ENCODE measurements at places on chromosomes 3 and 15.
A peak's percentile ranks its signal among the peaks of the same experiment; 100 is the strongest.

GRCh38 chr3:55750525-55750924 is 263.4 kb upstream of the WNT5A start:
- no peak for DNase-seq

GRCh38 chr15:68617001-68617400 is 38.2 kb downstream of the CORO2B start:
- DNase-seq: no peak

DNA sequence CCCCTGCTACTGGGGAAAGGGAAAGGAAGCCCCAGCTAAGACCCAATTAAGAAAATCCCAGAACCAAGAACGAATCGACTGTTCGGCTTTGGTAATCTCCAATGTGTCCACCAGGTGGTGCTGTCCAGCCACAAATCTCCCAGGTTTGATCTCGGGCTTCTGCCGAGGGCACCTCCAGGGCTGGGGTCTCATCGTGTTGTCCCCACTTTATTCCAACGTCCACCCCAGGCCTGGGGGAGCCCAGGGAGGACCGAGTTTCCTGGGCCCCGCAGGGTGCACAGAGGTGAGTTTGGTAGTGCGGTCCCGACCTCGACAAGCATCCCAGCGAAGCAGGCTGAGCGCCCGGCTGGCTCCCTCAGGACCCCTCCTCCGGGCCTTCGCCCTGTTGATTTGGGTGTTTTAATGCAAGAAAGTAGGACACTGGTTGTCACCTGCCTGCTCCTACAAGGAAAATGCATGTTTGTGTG is 185.1 kb downstream of the GOLGA6L6 start:
- DNase-seq: peak; percentile 84

DNA sequence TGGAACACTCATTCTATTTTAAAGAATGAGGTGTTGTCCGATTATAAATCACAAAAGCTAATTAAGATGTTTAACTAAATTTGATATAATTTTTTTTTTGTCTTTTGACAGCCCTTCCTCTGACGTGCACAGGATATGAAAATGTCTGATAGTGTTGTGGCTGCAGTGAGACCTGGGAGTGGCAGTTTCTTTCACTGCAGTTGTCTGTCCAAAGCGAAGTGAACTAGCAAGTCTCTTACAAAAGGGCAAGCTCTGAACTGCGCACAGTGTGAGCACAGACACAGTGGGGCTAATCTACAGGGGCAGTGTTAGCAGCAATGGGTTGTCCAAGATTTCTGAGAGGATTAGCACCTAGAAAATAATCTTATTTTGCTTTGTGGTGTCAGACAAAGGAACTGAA is 29.1 kb upstream of the MYRIP start:
- DNase-seq: no peak

- no peak for DNase-seq
Measured at GRCh38 chr15:89805241-89806209, 9.1 kb downstream of the ANPEP start.

GRCh38 chr15:30023798-30024295 is 58.9 kb upstream of the GOLGA8J start:
- no peak for DNase-seq

DNA sequence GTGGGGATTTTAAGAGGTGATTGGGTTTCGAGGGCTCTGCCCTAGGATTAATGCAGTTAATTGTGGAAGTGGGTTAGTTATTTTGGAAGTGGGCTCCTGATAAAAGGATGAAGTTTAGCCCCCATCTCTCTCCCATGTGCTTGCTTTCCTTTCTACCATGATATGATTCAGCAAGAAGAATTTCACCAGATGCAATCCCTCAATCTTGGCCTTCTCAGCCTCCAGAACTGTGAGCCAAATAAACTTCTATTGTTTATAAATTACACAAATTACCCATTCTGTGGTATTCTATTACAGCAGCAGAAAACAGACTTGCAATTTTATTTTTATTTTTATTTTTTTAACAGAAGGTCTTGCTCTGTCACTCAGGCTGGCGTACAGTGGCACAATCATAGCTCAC is 27.3 kb upstream of the UBE2E1 start:
- DNase-seq: no peak

- no peak for DNase-seq
Measured at GRCh38 chr3:106168962-106169750, 300.3 kb upstream of the CBLB start.

DNA sequence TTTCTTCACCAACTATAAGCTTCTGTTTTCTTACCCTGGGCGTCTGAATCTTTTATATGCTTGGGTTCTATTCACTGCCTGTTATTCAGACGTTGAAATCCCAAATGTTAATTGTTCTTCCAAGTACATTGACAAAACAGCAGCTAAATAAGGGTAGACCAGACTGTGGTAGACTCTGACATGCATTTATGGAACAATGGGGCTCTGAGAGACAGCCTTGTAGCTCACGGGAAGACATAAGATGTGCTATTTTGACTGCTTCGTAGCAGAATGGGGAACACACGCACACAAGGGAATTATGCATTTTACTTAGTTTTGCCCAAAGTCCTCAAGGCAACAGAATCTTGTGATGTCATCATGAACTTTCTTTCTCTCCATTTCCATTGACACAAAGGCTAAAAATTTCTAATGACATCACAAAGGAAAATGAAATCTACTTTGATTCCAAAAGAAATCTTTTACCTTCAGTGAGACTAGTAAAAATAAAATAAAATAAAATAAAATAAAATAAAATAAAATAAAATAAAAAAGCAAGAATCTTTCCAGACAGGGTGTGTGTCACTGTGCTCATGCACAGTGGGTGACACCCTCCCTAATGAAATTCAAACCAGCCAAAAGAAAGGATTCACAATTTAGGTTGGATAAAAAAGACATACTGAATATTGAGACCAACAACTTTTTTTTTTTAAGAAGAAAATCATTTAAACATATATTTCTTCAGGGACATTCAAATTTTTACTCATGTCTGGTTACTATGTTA is 346.6 kb downstream of the ZBTB20 start:
- no peak for DNase-seq

DNA sequence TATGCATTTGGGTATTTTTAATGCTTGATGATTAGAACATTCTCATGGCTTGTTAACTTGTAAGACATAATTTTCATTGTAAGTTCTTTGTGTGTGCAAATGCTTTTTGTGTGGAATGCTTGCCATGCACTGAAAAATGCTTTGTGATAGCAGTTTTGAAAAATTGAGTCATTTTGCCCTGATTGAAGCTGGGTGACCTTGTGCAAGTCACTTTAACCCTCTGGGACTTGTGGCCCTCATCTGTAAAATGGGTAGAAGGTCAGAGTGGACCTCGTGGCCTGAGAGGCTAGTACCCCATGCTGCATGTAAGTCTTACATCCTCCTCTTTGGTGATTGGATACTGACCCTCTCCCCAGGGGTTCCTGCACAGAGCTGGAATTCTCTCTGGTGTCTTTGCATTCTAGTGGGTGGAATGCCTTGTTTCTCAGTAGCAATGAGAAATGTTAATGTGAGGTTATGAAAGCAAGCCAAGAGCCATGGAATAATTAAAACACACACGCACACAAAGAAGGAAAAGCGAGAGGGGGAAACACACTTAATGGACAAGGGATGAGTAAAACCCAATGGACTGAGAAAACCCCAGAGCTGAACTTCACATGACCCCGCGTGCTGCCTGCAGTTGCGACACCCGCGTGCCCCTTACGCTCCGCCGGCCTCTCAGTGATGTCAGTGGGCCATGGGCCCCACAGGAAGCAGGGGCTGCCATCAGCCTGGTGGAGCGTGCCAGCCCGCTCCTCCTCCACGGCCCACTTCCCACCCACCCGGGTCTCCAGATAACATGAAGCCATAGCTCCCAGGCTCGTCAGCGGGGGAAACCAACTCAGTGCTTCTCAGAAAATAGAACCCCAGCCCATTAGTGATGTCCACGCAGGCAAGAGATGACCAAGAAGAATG is 44.0 kb downstream of the SMAD3 start:
- DNase-seq: no peak

DNA sequence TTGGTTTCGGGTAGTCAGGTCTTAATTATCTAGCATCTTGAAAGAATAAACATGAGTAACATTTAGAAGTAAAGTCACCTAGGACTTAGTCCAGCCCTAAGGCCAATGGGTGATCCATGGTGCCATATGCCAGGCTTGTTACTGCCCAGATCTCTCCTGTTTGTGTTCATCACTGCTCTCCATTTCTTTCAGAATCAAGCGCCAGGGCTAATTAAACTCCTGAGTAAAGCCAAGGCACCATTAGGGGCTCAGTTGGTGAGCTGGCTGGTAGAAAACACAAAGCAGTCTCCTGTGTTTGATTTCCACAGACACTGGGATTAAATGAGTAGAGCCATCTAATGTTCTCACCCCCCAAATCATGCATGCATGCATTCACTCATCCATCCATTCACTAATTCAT is 11.3 kb downstream of the CYP19A1 start:
- DNase-seq: no peak

- no peak for DNase-seq
Measured at GRCh38 chr15:101641894-101642293, 10.3 kb downstream of the TM2D3 start.

DNA sequence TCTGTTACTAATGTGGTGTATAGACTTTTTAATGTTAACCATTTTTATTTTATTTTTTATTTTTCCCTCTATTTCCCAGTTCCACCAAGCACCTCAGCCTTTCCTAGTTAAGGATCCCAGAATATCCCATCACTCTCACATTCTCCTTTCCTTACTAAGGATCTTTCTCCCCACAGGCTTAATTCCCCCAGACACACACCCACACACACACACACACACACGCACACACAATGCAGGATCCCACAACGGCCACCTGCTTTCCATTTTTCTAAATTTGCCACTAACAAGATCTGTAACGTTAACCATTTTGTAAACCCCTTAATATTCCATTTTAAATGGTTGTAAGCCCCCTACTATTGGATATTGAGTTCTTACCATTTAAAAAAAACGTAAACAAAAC is 404.1 kb downstream of the ZIC1 start:
- no peak for DNase-seq

DNA sequence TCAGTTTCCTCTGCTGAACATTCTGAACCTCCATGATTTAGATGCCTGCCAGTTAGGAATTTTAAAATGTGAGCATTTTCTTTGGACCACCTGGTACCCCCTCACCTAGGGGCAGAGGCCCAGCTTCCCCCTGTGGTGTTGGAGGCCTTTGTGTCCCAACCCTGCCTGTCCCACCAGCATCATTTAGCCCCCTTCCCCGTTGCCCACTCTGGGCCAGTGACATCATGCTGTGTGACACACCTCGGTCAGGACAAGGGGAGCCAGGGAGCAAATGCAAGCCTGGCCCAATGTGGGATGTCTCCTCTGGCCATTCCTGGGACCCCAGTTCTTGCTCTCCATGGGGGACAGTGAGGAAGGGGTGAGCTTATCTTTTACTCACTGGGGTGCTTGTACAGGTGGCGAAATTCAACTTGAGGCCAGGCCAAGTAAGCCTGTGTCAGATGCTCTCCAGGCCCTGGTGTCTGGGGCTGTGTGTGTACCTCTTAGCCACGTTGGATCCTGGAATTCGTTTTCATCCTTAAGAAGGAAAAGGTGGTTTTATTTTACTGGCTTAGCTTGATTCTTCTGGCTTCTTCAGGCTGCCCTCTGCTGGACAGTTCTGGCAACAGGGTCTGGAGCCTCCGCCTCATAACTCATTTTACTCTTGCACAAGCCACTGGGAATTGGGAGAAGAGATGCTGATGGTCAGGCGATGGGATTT is 49.7 kb upstream of the MYZAP start:
- peak; percentile 18 for DNase-seq

DNA sequence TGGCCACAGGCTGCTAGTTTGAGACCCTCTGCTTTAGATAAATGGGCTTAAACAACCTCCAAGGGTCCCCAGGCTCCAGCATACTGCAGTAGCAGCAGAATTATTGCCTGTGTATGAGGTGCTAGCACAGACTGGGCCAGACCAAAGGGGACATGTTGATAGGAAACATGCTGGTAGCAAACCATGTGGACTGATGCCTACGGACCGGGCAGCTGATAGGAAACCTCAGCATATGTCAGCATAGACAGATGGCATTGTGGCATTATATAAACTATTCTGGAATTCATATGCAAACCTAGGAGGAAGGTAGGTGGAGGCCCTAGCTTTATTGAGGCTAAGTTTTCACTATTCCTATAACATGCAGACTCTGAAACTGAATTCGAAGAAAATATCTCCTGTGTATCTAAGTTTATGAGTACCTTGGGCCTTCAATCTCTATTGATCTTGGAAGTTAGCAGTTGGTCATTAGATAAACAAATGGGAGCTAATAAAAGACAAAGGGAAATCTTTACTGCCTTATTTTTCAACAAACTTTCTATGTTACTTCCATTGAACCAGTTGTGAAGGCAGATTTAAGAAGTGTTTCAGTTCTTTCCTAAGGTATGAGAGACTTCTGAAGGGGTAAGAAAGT is 1.7 kb upstream of the HGD start:
- no peak for DNase-seq

- DNase-seq: no peak
Measured at GRCh38 chr3:152960684-152961083, 125.8 kb downstream of the P2RY1 start.

DNA sequence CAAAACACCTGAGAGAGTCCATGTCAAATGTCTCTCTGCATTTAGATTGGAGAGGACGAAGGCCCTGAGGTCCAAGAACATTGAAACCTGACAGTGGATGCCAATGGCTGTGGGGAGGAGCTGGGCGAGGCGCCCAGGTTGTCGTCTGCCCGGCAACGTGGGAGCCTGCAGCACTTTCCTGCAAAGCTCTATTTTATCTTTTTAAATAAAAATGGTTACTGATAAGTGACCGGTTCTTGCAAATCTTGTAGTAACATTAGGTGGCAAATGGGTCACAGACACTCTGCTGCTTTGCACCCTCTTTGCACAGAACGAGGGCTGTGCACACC is 19.5 kb upstream of the FANCD2 start:
- DNase-seq: no peak

- DNase-seq: no peak
Measured at GRCh38 chr3:107117922-107118536, 259.2 kb upstream of the CCDC54 start.

DNA sequence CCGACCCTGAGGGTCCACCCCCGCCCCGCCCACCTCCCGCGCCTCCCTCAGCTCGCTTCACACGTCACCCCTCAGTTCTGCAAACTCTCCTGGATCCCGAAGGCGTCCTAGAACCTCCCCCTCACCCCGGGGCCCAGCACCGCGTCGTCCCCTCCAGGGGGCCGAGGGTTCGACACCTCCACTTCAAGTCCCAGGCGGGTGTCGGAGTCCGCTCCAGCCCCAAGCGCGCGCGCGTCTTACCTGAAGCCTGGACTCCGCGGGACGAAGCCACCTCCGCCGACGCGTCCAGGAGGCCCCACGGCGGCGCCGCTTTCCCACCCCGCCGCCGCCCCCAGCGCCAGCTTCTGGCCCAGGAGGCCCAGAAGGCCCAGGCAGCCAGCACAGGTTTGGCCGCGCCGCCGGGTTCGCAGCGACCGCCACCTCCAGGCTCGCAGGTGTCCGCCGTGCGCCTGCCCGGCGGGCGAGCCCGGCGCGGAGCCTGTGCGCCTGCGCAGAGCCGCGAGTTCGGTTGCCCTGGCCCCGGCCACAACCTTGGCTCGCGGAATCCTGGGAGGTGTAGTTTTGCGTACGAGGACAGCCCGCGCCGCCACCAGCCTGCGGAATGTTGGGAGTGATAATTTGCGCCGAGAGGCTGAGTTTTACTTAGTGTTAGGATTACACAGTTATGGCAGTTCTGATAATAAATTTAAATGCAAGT is at the start of gene POMGNT2:
TSS of gene POMGNT2 (minus strand) at position 484 of the 697 bp plus-strand sequence. CDS start 24,648 bp downstream, outside the sequence.
- DNase-seq: peak; percentile 82
